Kidney epithelial cell (primary cell): ENCODE measurements at places on chromosomes 3 and 15.

GRCh38 chr3:62655691-62656063, 219.5 kb downstream of the CADPS start:
- no peak for DNase-seq

GRCh38 chr3:169199283-169199682, 464.2 kb downstream of the MECOM start:
- DNase-seq: no peak

DNA sequence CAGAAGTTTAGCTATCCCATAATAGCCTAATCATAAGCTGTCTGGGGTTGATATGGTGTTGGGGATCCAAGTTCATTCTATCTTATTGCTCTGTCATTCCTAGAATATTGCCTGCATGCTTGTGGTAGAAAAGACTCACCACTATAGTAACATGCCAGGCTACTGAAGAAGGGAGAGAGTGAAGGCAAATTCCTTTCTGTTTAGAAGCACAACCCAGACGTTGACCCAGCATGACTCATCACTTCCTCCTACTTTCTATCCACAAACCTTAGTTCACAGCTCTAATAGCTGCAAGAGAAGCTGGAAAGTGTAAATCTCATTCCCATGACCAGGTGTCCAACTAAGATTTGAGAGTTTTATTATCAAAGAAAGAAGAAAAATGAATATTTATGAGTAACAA, 57.8 kb upstream of the NMD3 start:
- DNase-seq: peak; percentile 90

GRCh38 chr15:74434263-74435136, 742 bp upstream of the SEMA7A start:
- no peak for DNase-seq

DNA sequence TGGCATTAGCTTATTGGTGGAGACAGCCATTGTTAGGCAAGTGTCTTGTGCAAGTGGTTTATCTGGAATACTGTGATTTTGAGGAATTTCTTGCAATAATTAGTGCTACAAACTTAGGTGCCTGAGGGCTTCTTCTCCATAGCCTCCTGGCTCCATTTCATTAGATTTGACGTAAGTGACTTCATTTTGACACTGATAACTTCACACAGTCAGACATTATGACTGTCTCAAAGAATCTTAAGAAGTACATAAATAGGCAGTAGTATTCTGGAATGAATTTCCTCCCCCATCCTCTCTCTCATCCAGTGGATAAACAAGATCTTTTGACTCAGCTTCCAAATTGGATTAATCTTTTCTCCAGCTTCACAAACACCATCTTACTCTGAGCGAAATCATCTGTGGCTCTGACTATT, 19.0 kb downstream of the ARL14 start:
- DNase-seq: no peak

DNA sequence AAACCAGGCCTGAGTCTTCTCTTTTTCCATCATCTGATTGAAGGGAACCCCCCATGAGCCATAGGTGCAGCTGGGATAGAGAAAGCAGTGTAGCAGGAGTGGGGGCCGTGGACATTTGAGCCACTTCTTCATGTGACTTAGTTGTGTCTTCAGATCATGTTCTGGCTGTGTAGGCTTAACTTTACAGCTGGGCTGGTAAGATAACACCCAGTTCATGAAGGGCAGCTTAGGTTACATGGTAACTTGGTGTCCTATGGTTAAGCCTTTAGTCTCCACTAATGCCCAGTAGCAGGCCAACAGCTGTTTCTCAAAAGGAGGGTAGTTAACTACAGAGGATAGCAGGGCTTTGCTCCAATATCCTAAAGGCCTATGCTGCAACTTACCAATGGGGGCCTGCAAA, 11.4 kb upstream of the SNRPN start:
- no peak for DNase-seq

DNA sequence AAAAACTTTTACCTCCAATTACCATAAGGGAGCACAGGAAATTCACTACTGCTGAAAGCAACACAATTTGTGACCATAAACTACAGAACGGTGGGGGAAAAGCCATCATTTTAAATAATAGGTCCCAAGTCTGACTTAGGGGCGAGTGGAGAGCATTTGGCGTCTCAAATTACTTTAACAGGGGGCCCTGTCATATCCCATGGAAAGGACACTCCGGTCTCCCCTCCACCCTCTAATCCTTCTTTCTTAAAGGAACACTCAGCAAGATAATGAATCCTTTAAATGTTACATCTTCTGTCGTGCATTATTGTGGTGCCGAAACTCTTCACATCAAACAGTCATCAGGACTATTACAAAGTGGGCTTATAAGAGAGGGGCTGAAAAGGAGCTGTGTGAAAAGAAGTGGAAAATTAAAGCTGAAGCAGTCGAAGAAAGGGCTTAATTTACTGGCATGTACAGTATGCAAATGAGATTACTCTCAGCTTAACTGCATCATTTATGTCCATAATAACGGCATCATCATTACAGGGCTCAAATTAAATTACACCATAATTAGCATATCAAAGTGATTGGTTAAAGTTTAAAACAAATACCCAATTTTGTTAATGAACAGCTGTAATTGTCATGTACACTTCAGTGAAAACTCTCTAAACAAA, 342.2 kb downstream of the FOXP1 start:
- DNase-seq: no peak

GRCh38 chr15:56821721-56822425, 88.6 kb upstream of the ZNF280D start:
- DNase-seq: no peak

GRCh38 chr3:71078723-71079525, 504.6 kb downstream of the FOXP1 start:
- no peak for DNase-seq

DNA sequence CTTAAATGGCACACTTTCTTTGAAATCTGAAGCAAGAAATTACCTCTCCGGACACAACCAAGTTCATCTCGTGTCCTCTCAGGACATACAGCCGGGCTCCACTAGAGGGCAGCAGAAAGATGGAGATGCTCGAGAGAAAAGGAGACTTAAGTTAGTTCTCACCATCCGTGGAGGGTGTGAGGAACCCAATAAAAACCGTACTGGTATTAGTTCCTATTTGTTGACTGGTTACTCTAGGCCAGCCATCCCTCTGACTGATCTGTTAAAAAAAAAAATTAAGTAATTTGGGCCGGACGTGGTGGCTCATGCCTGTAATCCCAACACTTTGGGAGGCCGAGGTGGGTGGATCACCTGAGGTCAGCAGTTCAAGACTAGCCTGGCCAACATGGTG, 7.9 kb upstream of the CYP11A1 start:
- DNase-seq: no peak

GRCh38 chr3:1072041-1072440, 20.8 kb upstream of the CNTN6 start:
- DNase-seq: no peak

GRCh38 chr3:122578069-122578740, 755 bp downstream of the PARP15 start:
- no peak for DNase-seq

- no peak for DNase-seq
These were observed 27.9 kb upstream of the PLCH1 start for GRCh38 chr3:155772801-155773200.

GRCh38 chr15:23561914-23562313, 3.6 kb upstream of the MKRN3 start:
- DNase-seq: no peak

DNA sequence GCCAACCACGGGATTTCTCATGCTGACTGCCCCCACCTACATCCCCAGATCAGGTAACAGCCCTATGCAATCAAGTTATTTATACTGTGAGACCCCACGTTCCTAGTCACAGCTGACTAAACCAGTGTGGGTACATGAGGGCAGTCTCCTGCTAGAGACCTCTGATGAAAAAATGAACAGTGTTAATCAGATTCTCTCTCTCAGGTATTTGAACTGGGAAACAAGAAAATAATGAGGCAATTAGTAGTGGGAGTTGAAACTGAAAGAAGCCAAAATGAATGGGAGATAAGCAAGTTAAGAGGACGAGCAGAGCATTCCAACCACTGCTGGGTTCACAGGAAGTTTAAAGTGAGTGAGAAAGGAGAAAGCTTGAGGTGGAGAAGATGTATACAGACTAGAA, 98.5 kb upstream of the MYO5C start:
- DNase-seq: no peak

DNA sequence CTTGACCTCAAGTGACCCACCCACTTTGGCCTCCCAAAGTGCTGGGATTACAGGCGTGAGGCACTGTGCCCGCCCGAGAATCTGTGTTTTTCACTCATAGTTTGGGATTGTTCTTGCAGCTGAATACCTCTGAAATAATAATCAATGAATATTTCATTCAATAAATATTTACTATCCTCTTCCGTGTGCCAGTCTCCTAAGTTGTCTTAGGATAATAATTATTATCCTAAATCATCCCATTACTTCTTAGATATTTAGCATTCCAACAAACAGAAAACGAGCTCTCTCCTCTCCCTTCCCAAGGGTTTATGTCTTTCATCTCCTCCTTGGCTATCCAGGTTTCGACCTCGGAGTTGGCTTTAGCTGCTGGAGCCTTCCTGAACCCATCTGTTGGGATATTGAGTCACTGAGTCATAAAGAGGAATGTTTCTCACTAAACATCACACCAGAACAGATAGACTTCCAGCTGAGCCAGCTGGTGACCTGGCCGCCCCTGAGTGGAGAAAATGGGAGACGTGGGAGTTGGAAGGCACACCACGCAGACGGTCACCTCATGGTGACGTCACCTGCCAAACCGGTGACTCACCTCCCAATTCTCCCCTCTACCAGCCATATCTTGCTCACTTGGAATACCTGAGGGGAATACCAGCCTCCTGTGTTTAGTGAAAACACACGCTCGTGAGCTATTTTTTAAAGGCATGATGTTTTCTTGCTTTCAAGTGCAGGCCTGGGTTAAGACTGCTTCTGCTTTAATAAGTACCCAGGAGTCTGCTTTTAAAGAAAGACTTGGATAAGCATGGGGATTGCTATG, 43.9 kb downstream of the BHLHE40 start:
- DNase-seq: peak; percentile 99

GRCh38 chr15:76345880-76346668, 9.5 kb downstream of the ISL2 start:
- DNase-seq: no peak

- DNase-seq: no peak
These were observed 1.6 kb upstream of the TTLL3 start for GRCh38 chr3:9808345-9809037.

DNA sequence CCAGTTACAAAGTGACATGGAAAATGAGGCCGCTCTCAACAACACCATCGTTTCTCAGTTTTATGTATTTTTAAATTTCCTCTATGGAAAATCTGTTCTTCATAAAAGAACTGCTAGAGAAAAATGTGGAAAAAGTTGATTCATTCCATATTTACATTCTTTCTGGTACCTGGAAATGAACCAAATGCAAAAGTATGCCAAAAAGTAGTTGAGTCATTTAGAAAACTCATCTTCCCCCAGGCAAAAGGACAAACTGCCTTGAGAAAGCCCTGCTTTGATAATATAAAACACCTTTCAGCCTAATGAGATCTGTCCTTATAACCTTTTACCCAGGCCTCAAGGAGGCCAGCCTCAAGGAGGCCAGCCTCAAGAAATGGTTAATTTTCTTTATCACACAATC, 283.0 kb upstream of the VEPH1 start:
- DNase-seq: no peak

DNA sequence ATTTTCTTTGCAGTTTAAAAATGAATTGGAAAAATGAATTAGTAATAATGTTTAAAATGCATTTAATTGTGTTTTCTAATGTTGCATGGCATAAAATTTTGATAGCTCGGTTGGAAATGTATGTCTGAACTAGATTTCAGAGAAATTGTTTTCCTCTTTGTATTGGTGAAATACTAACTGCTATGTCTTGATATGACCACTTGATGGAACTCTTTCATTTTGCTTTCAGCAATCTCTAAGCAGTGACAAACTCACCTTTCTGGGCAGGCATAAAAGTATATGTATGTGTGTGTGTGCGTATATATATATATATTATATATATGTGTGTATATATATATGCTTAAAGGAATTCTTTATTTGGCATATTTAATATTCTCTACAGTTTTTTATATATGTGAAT, 239.3 kb upstream of the ZNF717 start:
- DNase-seq: no peak
